GM19239 (cell line): ENCODE measurements at places on chromosomes 2 and 18.
A peak's percentile ranks its signal among the peaks of the same experiment; 100 is the strongest.

GRCh38 chr18:63051928-63052327 lies 267.6 kb downstream of the BCL2 start:
- no peak for DNase-seq

- DNase-seq = no peak
These were observed 128.7 kb downstream of the CTIF start for GRCh38 chr18:48667276-48668254.

GRCh38 chr2:110116033-110116710 lies 550 bp upstream of the MALL start:
- DNase-seq = no peak

DNA sequence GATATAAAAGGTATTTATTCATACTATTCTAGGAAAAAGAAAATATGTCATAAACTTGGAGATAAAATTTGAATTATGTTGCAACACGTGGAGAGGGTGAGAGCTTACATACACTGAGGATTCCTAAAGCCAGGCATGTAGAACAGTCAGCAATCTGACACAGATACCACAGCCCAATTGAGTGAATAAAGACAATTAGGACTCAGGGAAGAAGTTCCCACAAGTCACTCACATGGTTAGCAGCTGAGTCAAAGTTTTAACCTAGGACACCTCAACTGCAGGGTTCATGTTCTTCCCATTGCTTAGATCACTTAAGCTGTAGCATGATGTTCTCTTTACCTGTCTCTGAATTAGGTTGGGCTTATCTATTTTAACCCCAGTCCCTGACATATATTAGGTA lies 189.5 kb downstream of the CMPK2 start:
- no peak for DNase-seq

DNA sequence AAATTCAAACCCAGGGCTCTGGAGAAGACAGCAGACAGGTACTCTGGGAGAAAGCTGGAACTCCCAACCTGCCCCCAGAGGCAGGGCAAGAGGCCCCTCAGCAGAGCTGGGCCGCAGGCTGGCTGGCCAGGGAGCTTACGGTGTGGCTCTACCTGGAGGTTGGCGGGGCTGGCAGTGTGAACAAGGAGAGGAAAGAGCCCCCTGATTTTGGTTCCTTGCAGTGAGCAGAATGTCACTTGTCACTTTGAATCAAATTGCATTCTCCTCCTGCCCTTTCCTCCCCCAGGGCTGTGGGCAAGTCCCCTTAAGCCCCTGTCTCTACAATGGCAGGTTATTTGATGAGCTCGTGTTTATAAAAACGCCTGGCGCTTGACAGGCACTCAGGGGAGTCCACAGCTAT lies 32.6 kb downstream of the MYO7B start:
- DNase-seq = no peak

DNA sequence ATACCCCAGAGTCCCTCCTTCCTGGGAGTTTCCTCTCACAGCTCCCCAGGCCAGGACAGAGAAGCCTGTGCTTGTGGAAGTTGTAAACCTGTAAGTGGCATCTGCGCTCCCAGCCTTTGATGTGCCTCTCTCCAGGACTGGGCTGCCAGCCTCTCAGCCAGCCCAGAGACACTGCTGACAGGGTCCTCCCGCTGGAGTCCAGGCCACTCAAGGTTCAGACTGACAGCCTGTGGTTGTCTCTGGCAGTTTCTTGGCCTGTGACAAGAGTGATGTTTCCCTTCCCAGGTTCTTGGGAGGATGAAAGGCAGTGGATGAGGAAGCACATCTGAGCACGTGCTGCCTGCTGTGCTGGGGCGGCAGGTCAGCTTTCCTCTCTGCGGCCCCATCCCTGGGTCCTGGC lies 3.0 kb downstream of the SLC35F6 start:
- DNase-seq = no peak

DNA sequence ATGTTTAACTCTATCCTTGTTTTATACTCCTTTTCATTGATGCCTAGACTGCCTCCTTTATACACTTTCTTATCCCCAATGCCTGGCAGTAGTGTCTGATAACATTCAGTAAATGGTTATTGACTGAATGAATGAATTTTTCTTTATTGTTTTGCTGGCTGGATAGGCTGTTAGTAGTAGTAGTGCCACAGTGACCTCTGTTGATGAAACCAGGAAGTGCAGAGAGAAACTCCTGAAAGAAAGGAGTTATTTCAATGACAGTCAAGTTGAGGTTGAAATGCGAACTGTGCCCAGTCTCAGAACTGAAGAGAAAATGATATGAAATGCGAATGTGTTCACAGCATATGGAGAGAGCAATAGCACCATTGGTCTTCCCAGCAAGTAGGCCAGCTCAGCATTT lies 26.8 kb upstream of the SLC9A2 start:
- DNase-seq = no peak

GRCh38 chr18:49025426-49025766 lies 74.6 kb upstream of the SMAD7 start:
- DNase-seq = no peak

GRCh38 chr2:73984922-73985307 lies 205 bp downstream of the TET3 start:
- peak; percentile 54 for DNase-seq

DNA sequence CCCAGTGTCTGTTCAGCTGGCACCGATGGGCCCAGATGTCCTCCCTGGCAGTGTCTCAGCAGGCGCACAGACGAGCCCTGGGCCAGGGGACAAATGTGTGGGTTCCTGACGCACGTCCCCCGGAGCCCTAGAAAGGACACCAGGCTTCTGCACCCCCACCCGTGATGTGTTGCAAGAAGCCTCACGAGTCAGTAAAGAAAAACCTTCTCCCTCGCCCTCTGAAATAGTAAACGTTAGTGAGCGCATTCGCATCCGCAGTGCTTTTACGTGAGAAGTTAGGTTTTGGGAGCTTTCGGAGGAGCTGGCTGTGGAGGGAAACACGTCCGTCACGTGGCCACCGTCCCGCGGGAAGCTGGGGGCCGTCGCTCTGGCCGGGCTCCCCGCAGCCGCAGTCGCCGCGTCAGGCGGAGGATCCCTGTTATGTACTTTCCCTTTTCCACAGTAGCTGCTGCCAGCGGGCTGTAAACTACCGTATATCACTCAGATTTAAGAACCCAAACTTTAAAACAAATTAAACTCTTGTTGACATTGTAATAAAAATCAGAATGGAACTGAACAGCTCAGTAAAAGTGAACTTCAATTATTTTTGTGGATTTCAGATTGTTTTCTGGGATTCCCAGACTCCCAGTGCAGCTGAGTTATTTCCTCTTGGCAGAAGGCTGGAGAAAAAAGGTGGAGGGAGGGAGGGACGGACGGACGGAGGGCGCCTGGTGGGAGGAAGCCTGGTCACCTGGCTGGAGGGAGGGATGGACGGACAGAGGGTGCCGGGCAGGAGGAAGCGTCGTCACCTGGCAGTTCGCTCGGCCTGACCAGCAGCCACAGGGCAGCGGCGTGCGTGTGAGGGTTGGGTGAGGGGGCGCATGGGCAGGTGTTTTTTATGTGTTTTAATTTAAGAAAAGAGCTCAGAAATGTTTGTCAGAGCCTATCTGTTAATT lies 112.1 kb downstream of the NFATC1 start:
- DNase-seq = no peak

GRCh38 chr2:45874344-45874743 lies 222.9 kb downstream of the PRKCE start:
- DNase-seq = no peak

- DNase-seq = no peak
These were observed 701.6 kb downstream of the SATB2 start for GRCh38 chr2:198756166-198756565.

DNA sequence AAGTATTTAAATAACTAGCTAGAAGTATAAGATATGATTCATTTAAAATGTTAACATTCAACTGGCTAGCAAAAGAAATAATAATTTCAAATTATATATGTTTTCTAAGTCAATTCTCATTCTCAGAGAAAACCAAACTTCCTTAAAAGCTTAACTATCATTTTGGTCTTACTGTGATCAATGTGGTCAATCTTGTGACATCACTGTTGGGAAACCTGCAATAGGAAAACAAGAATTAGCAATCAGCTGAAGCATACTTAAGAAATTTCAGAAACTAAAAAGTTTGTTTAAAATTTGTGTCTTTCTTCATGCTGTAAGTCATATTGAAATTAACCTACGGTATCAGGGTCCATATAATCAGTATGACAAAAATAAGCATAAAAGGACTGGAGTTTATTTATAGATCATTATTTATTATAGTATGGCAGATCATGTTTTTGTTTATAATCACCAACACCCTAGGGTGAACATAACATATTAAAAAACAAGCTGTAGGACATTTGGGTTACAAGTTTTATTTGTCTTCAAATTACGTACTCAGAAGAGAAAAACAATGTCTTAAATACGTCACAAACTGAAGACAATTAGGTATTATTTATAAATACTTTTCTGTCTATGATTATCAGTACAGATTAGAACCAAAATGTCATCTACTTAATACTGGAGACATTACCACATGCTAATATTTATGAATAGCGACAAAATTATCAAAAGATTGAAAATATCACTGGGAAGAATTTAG lies 60.5 kb downstream of the BAZ2B start:
- no peak for DNase-seq

DNA sequence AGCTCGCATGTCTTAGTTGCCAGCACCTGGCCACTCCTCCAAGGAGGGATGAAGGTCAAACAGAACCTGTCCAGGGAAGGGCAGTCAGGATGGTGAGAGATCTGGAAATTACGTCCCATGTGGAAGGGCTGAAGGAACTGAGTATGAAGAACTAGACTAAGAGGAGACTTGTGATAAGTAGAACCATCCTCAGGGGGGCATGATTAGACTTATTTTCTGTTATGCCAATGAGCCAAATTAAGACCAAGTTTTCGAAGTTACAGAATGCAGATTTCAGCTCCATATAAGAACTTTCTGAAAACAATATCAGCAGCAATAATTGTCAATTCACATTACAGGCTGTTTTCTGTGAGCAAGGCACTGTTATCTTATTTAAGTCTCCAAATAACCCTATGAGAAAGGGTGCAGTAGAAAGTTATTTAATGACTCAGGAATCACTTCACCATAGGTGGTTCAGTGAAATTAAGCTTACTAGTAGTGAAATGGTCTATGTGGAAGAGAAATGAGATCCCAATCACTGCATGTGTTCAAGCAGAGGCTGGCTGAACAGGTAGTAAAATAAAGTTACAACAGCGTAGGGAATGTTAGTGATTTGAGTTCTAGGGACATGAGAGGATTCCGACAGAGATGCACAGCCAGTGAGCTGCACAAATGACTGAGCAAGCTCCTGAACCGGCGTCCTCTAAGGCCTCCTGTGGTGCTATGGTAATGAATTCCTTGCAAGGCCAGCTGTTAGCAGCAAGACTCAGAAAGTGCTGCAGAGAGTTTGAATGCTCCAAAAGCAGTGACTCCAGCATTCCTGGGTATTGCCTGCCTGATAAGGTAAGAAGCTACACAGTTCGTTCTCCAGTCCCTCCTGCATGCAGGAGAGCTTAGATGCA lies 4.5 kb upstream of the DYM start:
- DNase-seq = no peak

DNA sequence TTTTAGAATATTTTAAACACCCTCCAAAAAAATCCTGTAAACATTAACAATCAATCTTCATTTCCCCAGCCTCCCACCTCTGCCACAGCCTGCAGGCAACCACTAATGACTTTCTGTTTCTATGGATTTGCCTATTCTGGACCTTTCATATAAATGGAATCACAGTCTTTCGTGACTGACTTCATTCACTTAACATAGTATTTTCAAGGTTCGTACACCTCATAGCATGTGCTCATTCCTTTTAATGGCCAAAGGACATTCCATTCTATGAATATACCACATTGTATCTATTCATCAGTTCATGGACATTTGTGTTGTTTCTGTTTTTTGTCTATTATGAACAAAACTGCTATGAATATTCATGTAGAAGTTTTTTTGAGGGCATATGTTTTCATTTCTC lies 48.5 kb downstream of the NAT8 start:
- no peak for DNase-seq

DNA sequence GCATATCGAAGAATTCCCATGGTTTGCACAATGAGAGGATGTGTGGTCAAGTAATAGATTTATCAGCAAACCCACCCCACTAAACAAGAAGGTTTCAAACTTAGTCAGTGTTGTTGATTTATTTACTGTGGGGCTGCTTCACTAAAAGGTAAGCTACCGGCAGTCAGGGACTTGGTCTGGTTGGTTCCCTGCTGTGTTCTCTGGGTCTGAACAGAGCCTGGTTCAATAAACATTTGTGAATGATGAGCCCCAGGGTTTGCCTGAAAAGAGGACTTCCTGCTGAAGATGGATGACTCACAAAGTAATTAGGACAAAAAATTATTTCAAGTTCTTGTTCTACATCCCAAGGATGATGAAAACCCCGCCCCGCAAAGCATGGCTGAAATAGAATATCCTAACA lies 108.3 kb downstream of the SPP2 start:
- DNase-seq = no peak

GRCh38 chr2:85175369-85176299 lies 42.4 kb downstream of the TCF7L1 start:
- no peak for DNase-seq

DNA sequence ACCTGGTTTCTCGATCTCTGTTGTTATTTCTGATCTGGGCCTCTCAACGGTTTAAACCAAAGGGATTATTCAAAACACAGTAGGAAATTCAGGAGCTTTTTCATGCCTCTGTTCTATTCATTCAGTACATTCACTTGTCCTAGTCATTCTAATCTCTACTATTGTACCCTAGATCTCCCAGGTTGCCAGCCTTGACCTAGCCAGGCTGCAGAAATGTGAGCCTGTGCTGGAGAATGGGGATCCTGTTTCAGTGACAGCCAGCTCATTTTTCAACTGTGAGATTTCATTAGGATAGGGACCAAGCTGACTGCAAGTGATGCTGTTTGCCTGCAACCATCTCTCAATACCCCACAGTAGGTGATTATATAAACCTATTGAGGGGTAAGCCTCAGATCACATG lies 186.2 kb downstream of the CMPK2 start:
- DNase-seq = no peak

DNA sequence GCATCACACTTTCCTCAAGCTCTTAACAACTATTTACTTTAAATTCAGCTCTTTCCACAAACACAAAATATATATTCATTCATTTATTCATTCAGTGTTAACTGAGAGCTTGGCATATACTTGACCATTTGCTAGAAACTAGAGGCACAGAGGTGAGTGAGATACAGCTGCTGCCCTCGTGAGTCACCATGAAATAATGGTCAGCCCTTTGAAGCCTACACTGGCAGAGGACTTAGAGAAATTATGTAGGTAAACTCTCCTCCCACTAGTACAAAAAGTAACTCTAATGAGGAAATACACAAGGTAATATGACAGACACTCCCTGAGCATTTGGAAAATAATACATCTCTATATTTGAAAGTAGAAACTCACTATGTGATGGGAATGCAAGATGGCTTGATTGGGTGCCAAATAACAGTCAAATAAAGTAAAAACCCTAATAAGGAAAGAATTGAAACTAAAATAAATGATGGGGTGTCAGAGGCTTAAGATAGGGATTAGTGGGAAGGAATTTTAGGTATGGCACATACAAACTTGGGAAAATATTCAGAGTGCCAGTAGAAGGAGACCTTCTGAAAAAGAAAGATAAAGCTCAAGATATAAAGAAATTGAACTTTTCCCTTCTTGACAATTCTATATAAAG lies 61.1 kb downstream of the ANTXR1 start:
- DNase-seq = no peak

- no peak for DNase-seq
These were observed 186.2 kb downstream of the DYM start for GRCh38 chr18:49274188-49274714.

GRCh38 chr18:76687304-76687962 lies 134.9 kb upstream of the ZNF236 start:
- DNase-seq = no peak
